ENCODE measurements at places on chromosomes 13 and 19. TPM values are rescaled to one million over a fixed set of nuclear protein-coding genes. Genes with fewer than 3 reads are reported as not detected.

C19orf44 gene
- 5.4 TPM for total RNA-seq

DNA sequence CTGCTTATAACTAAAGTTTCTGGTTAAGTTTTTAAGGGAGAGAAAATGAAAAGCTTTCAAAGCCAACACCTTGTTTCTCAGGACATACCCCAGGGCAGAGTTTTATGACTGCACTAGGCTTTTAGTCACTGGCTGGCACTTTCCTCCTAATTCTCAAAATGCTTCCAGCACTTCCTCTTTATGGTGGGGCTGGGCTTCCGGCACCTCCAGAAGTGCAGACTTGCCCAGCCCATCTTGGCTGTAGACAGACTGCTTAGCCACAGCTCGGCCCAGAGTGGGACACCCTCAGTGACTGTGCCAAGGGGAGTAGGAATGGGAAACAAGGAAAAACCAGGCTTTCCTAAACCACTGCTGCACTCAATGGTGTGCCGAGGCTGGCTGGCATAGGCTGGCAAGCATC lies 23.2 kb upstream of the GTF3A start:
- H3K36me3 ChIP-seq: no peaks in the 10 kb centered on the region
- peaks cover 15% of the 10 kb centered on the region for H3K4me1 ChIP-seq
- H3K4me3 ChIP-seq: no peak overlapping the region
- no peaks in the 10 kb centered on the region for H3K27me3 ChIP-seq

ZNF69 gene
- total RNA-seq: 13.8 TPM

- H3K36me3 ChIP-seq: no peaks in the 10 kb centered on the region
- no peak overlapping the region for H3K27ac ChIP-seq
- no peaks in the 10 kb centered on the region for H3K4me1 ChIP-seq
Measured at GRCh38 chr19:41849067-41849466, 4.2 kb downstream of the DMRTC2 start.

DNA sequence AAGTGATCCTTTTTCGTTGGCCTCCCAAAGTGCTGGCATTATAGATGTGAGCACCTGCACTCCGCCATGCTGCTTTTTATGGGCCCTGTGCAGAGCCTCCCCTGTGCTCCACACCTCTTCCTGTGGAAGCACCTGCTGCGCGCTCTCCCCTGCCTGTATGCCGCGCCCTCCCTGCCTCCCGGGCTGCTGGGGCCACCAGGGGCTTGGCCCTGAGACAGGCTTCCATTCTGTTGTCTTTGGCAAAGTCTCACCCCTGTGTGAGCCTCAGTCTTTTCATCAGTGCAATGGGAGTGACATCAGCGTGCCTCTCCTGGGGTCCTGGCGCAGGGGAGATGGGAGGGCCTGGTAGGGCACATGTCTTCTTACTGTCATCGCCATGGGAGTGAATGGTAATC lies 1.3 kb downstream of the FAM174C start:
- peak overlapping the region; percentile 58 for H3K4me3 ChIP-seq
- no peaks in the 10 kb centered on the region for H3K4me1 ChIP-seq
- DNase-seq: no peak
- peak overlapping the region; percentile 96 for H3K27ac ChIP-seq

KLK4 gene
- total RNA-seq: not detected

DNA sequence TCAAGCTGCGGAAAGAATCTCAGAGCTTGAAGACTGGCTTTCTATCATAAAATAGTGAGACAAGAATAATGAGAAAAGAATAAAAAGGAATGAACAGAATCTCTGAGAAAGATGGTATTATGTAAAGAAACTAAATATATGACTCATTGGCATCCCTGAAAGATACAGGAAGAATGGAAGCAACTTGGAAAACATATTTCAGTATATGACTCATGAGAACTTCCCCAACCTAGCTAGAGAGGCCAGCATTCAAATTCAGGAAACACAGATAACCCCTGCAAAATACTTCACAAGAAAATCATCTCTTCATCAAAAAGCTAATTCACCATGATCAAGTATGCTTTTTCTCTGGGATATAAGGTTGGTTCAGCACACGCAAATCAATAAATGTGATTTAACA lies 2318.0 kb downstream of the PCDH9 start:
- no peak overlapping the region for H3K27ac ChIP-seq
- no peaks in the 10 kb centered on the region for H3K4me1 ChIP-seq
- H3K4me3 ChIP-seq: no peak overlapping the region
- no peak for DNase-seq
- H3K36me3 ChIP-seq: no peaks in the 10 kb centered on the region
- no peaks in the 10 kb centered on the region for H3K27me3 ChIP-seq

ZSCAN1 gene
- not detected for total RNA-seq

DNA sequence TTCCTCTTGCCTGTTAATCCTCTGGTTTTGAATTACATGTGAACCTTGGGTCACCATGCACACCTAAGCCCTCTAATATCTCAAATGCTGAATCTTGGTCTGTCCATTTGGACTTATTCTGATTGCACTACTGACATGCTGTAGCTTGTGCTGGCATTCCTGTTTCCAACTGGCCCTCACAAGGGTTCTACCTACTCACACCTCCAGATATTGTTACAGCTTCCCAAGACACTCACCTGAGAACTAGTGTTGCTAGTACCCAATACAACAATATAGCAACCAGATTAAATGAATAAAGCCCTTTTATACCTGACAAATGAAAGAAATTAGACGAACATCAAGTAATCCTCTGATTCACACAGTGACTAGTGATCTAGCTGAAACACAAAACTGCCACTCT lies 16.6 kb downstream of the TEX30 start:
- DNase-seq: no peak
- H3K4me3 ChIP-seq: no peak overlapping the region
- no peaks in the 10 kb centered on the region for H3K27me3 ChIP-seq
- H3K4me1 ChIP-seq: no peaks in the 10 kb centered on the region
- no peaks in the 10 kb centered on the region for H3K36me3 ChIP-seq
- H3K27ac ChIP-seq: no peak overlapping the region

GRCh38 chr19:56765137-56765536 lies 75.4 kb downstream of the PEG3 start:
- H3K36me3 ChIP-seq: no peaks in the 10 kb centered on the region
- peaks cover 4% of the 10 kb centered on the region for H3K4me1 ChIP-seq
- H3K27me3 ChIP-seq: no peaks in the 10 kb centered on the region
- DNase-seq: peak; percentile 78
- no peak overlapping the region for H3K27ac ChIP-seq
- peak overlapping the region; percentile 55 for H3K4me3 ChIP-seq

DNA sequence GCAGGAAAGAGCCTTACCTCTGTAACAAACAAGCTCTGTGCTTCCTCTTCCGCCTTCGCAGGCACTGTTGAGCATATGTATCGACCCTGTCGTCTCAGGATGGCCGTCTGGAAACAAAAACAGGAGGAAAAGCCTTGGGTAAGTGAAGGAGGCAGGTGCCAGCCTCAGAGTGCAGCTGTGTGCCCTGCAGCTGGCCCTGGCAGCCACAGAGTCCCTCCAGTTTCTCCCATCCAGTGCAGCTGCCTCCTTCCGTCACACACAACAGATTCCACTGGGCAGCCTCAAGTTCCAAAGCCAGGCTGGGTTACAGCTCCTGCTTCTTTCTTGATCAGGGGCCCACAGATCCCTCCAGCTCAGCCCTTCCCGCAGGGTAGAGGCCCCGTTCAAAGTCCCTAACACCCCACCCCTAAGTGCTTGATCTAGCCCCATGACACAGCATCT lies 47.7 kb downstream of the DOCK9 start:
- no peaks in the 10 kb centered on the region for H3K36me3 ChIP-seq
- H3K4me3 ChIP-seq: no peak overlapping the region
- H3K27me3 ChIP-seq: no peaks in the 10 kb centered on the region
- no peaks in the 10 kb centered on the region for H3K4me1 ChIP-seq

CTXN1 gene
- 92.2 TPM for total RNA-seq

DNA sequence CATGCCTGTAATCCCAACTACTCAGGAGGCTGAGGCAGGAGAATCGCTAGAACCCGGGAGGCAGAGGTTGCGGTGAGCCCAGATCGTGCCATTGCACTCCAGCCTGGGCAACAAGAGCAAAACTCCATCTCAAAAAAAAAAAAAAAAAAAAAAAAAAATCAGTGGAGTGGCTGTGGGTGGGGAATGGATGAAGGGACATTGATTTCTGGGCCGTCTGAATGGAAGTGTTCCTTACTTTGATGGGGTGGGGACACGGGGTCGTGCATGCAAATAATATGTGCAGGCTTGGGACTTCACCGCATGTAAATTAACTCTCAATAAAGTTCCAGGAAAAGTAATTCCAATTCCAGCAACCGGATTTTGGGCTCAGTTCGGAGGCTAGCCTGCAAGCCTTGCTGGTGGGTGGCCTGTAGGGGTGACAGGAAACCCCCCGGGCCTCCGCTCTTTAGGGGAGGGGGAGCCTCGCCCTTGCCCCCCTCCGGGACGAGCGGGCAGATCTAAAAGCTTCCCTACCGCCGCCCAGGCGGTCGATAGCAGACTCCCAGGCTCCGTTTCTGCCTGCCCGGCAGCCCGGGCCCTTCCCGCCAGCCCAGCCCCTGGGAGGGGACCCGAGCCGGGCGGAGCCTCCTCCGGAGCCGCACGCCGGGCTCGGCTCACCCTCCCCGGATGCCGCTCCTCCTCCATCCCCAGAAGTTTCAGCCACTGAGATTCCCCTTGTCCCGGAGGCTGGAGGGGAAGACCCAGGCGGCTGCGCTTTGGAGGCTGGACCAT lies 48.0 kb upstream of the ADGRE5 start:
- no peak for DNase-seq
- no peak overlapping the region for H3K4me3 ChIP-seq
- peak overlapping the region; percentile 34 for H3K27ac ChIP-seq
- H3K4me1 ChIP-seq: peaks cover 7% of the 10 kb centered on the region
- no peaks in the 10 kb centered on the region for H3K36me3 ChIP-seq
- no peaks in the 10 kb centered on the region for H3K27me3 ChIP-seq

RFPL4A gene
- not detected for total RNA-seq

- H3K4me1 ChIP-seq: peaks cover 39% of the 10 kb centered on the region
- peak overlapping the region; percentile 100 for H3K27ac ChIP-seq
- peaks cover 18% of the 10 kb centered on the region for H3K36me3 ChIP-seq
- H3K4me3 ChIP-seq: peak overlapping the region; percentile 99
Measured at GRCh38 chr19:39408392-39409207, 2.0 kb downstream of the ZFP36 start.

ZNF66 gene
- total RNA-seq: 1.7 TPM

CC2D1A gene
- 25.9 TPM for total RNA-seq

EPS8L1 gene
- total RNA-seq: not detected

GRCh38 chr13:40522282-40522681 lies 144.2 kb downstream of the FOXO1 start:
- no peaks in the 10 kb centered on the region for H3K4me1 ChIP-seq
- H3K36me3 ChIP-seq: no peaks in the 10 kb centered on the region
- H3K27ac ChIP-seq: no peak overlapping the region
- DNase-seq: no peak

GRCh38 chr13:79917628-79918027 lies 423.3 kb downstream of the SPRY2 start:
- H3K27me3 ChIP-seq: no peaks in the 10 kb centered on the region
- no peak overlapping the region for H3K4me3 ChIP-seq
- H3K4me1 ChIP-seq: no peaks in the 10 kb centered on the region
- H3K27ac ChIP-seq: no peak overlapping the region
- no peak for DNase-seq
- no peaks in the 10 kb centered on the region for H3K36me3 ChIP-seq

RXFP2 gene
- total RNA-seq: not detected

C1QTNF9B gene
- total RNA-seq: not detected

GRCh38 chr19:38142176-38143035 lies 81.6 kb downstream of the DPF1 start:
- no peaks in the 10 kb centered on the region for H3K4me1 ChIP-seq
- H3K27ac ChIP-seq: no peak overlapping the region
- H3K4me3 ChIP-seq: no peak overlapping the region
- H3K27me3 ChIP-seq: no peaks in the 10 kb centered on the region
- no peaks in the 10 kb centered on the region for H3K36me3 ChIP-seq
- DNase-seq: no peak

PSG2 gene
- not detected for total RNA-seq

BEST2 gene
- total RNA-seq: not detected

HDGFL2 gene
- 31.0 TPM for total RNA-seq

- no peaks in the 10 kb centered on the region for H3K36me3 ChIP-seq
- H3K27ac ChIP-seq: no peak overlapping the region
- H3K27me3 ChIP-seq: no peaks in the 10 kb centered on the region
- no peak overlapping the region for H3K4me3 ChIP-seq
Measured at GRCh38 chr13:30314069-30314468, 6.7 kb upstream of the KATNAL1 start.

- H3K4me1 ChIP-seq: peaks cover 27% of the 10 kb centered on the region
- no peak for DNase-seq
- peaks cover 17% of the 10 kb centered on the region for H3K36me3 ChIP-seq
Measured at GRCh38 chr19:14106840-14107239, 10.7 kb downstream of the PRKACA start.

GRCh38 chr13:93004919-93005318 lies 221.7 kb upstream of the GPC6 start:
- H3K27me3 ChIP-seq: no peaks in the 10 kb centered on the region
- H3K4me3 ChIP-seq: no peak overlapping the region

OR7G2 gene
- total RNA-seq: not detected

GRCh38 chr13:74710006-74710405 lies 575.8 kb upstream of the KLF12 start:
- no peaks in the 10 kb centered on the region for H3K4me1 ChIP-seq
- no peak overlapping the region for H3K27ac ChIP-seq
- H3K4me3 ChIP-seq: no peak overlapping the region
- no peaks in the 10 kb centered on the region for H3K27me3 ChIP-seq
- no peaks in the 10 kb centered on the region for H3K36me3 ChIP-seq
- no peak for DNase-seq

GRCh38 chr19:16076154-16076957 lies at the start of gene TPM4:
Gene TPM4 (plus strand): TSS chr19:16076495. CDS start chr19:16076566, 71 bp downstream.
- peak within 1 kb of the TSS; percentile 93 for H3K4me3 ChIP-seq
- no peaks in the 10 kb centered on the region for H3K27me3 ChIP-seq
- peak within 1 kb of the TSS; percentile 97 for H3K27ac ChIP-seq
- peak; percentile 99 for DNase-seq
- H3K4me1 ChIP-seq: peaks cover 77% of the 10 kb centered on the region

GRCh38 chr13:22107549-22107948 lies 436.7 kb downstream of the FGF9 start:
- no peak overlapping the region for H3K27ac ChIP-seq
- H3K4me3 ChIP-seq: no peak overlapping the region
- peaks cover 5% of the 10 kb centered on the region for H3K4me1 ChIP-seq
- DNase-seq: no peak

CEACAM4 gene
- not detected for total RNA-seq

GRCh38 chr19:29247872-29248271 lies 34.9 kb upstream of the UQCRFS1 start:
- no peaks in the 10 kb centered on the region for H3K36me3 ChIP-seq
- no peak overlapping the region for H3K4me3 ChIP-seq
- DNase-seq: no peak
- no peak overlapping the region for H3K27ac ChIP-seq
- H3K4me1 ChIP-seq: peaks cover 11% of the 10 kb centered on the region

DNA sequence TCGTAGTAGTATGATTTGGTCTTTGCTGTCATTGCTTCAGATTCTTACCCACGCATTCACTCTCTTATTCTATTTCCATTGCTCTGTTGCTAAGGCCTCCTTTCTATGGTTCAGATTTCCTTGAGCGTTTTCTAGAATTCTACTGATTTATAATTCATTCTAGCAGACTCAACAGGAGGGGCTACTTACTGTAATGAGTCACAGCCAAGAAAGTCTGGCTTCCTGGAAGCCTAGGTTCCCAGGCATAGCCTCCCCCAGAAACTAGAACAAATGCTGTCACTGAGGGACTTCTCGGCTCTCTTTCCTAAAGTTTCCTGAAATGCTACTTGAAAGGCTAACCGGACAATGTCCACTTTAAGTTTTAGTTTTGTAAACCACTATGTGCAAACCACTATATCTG lies 47.7 kb upstream of the SPATA13 start:
- no peak overlapping the region for H3K4me3 ChIP-seq
- no peaks in the 10 kb centered on the region for H3K36me3 ChIP-seq
- H3K27ac ChIP-seq: no peak overlapping the region
- DNase-seq: no peak
- H3K4me1 ChIP-seq: no peaks in the 10 kb centered on the region
- no peaks in the 10 kb centered on the region for H3K27me3 ChIP-seq

All from sigmoid colon (tissue), 7 donors.